AG09319 (cell line): ENCODE measurements at places on chromosomes 3 and 15.

- DNase-seq = no peak
Observed at GRCh38 chr3:127612966-127613365, 14.8 kb downstream of the MCM2 start.

DNA sequence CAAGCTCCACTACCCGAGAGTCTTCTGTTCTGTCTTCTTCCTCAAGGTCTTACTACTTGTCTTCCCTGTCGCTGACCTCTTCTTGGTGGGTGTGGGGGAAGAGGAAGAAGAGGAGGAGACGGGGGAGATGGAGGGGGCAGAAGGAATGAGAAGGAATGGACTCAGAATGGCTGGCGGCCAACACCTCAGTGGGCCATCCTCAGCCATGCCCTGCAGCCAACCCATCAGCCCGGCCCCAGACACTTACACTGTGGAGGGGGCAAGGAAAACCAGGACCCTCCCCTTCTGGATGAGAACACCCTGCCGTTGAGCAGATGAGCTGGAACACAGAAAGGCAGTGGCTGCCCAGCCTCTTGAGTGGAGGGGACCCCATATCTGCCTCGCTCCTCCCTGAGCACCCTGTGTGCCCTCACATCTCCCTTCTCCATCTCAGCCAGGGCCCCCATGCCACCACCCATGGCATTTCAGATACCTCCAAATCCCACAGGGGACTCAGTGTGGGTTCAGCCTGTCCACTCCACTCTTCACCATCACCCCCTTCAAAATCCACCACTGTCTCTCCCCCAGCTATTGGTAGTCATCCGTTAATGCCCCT lies 45.5 kb upstream of the PRR23E start:
- no peak for DNase-seq

DNA sequence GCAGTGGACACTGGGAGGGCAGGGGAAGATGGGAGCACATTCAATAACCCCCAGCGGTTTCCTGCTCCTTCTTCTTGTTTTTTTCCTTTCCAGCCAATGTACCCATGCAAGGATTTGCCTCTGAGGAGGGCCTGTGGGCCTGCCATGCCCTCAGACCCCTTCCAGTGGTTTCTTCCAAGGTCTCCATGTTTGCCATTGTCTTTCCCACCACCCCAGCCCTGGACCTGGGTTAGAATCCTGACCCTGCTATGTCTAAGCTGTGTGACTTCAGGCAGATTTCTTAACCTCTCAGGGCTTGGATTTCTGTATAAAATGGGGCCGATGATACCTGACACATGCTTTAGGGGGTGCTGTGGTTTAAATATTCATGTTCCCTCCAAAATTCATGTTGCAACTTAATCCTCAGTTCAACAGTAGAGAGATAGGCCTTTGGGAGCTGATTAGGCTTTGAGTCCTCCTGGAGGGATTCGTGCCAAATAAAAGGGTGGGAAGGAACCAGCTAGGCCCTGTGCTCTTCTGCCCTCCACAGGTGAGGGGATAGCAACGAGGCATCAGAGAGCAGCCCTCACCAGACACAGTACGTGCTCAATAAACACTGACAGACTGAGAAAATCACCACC lies 46.3 kb upstream of the FLNB start:
- DNase-seq = no peak

- DNase-seq = no peak
Observed at GRCh38 chr3:142574665-142575064, 3.9 kb downstream of the ATR start.

DNA sequence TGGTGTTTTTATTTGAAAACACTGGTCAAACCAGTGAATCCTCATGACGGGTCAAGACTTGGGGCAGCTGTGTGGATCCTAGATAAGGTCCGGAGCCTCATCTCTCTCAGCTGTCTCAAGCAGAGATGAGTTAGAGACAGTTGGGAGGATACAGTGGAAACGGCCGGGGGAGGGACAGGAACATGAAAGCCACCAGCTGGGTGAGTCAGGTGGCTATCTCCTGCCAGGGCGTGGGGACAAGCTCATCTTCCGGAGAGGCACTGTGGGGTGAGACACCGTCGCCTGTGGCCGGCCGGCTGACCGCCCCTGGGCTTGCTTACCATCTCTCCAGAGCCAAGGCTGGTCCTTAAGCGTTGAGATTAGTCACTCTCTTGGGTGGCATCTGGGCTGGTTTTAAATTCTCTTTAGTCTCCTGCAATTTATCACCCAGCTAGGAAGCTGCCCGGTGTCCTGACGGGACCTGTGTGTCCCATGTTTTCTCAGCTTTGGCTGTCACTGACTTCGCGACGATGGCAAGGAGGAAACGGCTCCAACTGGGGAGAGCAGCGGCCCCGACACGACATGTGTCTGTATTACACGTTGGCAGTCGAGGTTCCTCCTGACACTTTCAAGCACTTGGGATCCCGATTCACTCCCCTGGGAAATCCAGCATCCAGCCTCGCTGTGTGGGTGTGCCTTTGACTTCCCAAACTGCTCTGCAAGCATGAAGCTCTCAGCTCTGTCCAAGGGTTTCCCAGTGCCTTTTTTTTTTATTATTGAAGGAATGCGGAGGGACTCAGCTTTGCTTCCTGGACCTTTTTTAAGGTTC lies 7.5 kb downstream of the ST8SIA2 start:
- DNase-seq = no peak

DNA sequence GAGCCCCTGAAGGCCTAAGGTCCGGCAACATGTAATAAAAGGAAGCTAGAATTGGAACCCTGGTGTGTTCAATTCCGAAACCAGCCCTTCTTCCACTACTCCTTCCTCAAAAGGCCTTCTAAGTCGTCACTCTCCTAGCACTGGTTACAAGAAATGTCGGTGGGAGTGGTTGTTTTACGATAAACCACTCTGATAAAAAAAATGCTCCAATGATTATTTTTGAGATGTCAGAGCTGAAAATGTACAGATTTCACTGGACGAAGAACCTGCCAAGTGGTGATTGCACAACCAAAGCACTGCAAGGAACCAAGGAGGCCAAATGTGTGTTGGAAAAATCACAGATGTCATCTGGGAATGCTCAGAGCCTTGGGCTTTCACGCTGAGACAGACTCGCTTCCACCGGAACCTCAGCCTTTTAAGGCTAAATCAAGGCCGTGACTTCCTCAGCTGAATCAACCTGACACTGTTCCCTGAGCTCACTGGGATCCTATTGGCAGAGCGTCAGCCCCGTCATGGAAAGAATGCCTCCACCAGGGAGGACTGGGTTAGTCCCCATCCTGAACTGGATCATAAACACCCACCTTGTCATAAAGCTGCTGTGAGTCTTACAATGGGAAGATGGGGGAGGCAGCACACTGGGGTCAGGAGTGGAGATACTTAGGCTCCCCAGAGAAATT lies 108.1 kb upstream of the THBS1 start:
- DNase-seq = peak; percentile 98

GRCh38 chr15:74626752-74627692 lies 11.4 kb downstream of the CLK3 start:
- DNase-seq = no peak

DNA sequence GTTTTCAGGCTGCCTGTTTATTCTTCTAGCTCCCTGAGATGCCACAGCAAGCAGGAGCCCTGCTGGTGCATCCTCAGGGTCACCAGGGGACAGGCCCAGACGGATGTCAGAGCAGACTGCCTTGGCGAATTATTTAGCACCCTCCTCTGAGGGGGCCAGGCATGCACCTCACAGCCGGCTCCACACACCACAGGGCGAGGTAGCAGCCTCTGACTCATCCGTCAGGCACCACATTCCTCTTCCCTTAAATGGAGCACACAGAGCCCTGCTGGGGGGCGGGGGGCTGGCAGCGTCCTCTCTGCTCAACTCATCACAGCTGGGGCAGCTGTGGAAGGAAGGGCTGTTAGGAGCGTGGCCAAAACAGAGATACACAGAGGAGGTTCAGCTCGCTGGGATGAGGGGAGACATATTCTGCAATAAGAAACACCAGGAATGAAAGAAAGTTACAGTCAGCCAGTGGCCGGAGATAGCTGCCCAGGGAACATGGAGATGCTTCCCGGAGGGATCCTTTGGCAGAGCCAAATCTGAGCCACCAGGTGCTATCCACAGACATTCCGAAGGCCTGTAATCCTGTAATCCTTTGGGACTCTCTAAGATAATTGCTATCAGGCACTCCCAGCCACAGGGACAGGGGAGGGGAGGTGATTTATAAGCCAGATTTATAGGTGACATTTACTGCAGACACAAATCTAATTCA lies 13.9 kb upstream of the PRICKLE2 start:
- peak; percentile 84 for DNase-seq

DNA sequence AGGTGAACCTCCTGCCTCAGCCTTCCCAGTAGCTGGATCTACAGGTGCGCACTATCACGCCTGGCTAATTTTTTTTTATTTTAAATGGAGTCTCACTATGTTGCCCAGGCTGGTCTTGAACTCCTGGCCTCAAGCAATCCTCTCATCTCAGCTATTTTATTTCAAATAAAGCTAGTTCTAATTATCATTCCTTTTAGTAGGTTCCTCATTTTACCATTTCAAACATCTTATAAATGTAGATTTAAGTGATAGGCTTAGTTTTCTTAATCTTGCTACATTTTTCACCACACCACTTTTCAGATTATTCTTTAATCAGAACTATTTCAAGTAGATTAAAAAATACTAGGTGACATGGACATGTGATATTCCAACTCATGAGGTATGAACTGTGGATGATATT lies 30.3 kb downstream of the PIGB start:
- no peak for DNase-seq

- DNase-seq = no peak
Observed at GRCh38 chr3:161355508-161355907, 15.8 kb downstream of the SPTSSB start.

- DNase-seq = peak; percentile 16
Observed at GRCh38 chr3:148757238-148758215, 59.8 kb downstream of the AGTR1 start.

- DNase-seq = no peak
Observed at GRCh38 chr3:184725176-184725719, 13.4 kb upstream of the MAGEF1 start.

- no peak for DNase-seq
Observed at GRCh38 chr15:93047621-93048425, 41.2 kb downstream of the RGMA start.

GRCh38 chr3:25035526-25035925 lies 392.5 kb upstream of the RARB start:
- DNase-seq = no peak

DNA sequence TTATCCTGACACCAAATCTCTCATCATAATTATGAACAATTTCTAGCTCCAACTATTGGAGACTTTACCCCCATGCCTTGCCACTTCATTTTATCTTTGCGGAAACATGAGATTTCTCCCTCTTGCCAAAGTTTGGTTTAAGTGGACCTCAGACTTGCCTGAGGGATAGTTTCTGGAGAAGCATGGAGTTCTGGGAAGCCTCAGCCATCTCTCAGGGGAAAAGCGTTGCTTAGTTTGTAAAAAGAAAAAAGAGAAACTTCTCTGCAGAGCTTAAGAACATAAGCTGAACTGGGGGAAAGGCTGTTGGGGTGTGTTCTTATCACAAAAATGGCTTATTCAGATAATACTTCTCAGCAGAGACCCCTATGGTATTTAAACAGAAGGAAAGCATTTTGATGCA lies 347.4 kb upstream of the ADAMTS9 start:
- DNase-seq = no peak

- no peak for DNase-seq
Observed at GRCh38 chr3:192834428-192834827, 83.2 kb downstream of the MB21D2 start.

GRCh38 chr3:69426967-69427304 lies 41.0 kb upstream of the FRMD4B start:
- no peak for DNase-seq

DNA sequence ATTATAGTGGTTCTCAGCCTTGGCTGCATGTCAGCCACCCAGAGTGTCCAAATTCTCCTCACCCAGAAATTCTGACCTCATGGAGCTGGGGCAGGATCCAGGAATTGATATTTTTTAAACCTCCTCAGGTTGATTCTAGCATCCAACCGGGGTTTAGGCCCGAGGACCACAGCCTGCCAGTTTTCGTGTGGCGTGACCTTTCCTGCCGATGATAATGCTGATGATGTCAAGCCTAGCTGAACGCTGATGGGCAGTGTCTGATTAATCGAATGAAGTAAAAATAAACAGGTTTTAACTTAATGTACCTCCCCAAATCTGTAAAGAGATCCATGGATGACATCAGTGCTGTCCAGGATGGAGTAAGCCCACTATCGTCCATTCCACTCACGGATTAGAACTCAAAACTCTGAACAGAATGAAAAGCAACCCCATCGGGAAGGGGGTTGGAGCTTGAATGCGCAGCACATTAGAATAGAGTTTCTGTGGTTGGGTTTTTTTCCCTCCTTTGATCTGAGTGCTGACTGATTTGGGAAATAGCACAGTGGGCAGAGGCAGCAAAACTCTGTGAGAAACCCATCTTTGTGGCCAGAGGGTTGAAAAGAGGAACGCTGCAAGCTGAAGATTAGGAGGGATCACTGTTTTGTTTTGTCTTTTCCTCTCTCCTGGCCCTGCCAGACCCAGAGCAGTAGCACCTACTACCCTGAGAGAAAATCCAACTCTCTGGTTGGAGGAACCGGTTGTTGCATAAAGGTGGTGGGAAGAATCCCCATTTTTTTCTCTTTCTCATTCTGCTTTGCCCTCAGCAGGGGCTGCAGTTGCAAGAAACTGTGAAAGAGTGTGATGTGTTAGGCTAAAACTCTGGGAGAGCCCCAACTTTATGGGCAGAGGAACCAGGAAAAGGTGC lies 153.9 kb downstream of the APBA2 start:
- DNase-seq = no peak
